ENCODE measurements at places on chromosomes 4 and X.

DNA sequence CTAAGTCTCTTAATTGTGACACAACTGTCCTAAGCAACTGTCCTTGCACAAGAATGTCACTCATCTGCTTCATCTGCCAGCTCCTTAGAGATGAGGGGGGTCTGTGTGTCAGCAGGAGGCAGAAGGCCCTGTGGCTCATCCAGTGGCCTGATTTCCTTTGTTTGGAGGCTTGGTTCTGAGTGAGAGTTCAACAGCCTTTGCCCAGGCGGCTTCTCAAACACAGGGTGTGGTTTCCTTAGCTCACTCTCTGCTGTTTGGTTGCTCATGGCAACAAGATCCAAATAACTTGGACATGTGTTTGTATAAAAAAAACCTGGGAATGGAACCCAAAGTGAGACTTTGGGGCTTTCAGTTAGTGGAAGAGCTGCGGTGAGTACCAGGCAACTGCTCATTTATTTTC lies 46.6 kb downstream of the MAP7D3 start:
- DNase-seq: peak; percentile 35

- DNase-seq: peak; percentile 61
Measured at GRCh38 chr4:184475096-184475461, 729 bp upstream of the IRF2 start.

GRCh38 chrX:9393571-9393970 lies 71.3 kb upstream of the TBL1X start:
- DNase-seq: no peak

- no peak for DNase-seq
Measured at GRCh38 chr4:84718699-84719098, 135.8 kb downstream of the CDS1 start.

- DNase-seq: no peak
Measured at GRCh38 chrX:372856-373640, 13.7 kb downstream of the PPP2R3B start.

DNA sequence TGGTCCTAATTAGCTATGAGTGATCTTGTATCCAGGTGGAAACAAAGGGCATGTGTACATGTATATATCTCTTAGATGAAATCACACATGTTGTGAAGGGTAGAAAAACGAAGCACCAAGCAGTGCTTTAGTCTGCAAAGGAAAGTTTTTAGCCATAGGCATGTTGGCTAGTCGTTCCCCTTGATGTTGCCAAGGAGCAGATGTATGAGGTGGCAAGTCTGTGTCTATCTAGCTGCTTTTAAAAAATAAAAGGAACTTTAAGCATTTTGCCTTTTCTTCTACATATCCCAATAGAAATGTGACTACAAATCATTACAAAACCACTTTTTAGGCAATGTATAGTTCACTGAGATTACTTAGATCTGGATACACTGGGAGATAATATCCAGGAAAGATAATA lies 63.1 kb downstream of the NSUN7 start:
- DNase-seq: no peak

DNA sequence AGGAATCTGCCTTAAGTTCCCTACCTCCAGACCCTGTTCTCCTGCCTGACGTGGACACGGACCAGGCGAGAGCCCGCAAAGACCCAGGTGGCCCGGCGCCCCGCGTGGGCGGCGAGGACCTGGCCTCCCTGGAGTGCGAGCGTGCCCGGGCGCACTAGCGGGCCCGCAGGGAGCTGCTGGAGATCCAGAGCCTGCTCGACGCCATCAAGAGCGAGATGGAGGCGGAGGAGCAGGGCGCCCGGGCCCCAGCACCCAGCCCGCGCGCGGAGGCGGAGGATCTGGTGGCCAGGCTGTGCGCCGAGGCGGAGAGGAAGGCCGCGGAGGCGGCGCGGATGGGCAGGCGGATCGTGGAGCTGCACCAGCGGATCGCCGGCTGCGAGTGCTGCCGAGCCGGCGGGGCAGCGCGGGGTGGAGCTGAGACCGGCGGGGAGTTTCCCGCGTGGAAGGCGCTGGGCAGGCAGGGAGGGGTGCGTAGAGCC lies 18.2 kb downstream of the MRFAP1 start:
- DNase-seq: peak; percentile 20

Data from right hindlimb (tissue), 1 donor.